Neuronal stem cell (in vitro differentiated cells): ENCODE measurements at places on chromosomes 2 and 18.

DNA sequence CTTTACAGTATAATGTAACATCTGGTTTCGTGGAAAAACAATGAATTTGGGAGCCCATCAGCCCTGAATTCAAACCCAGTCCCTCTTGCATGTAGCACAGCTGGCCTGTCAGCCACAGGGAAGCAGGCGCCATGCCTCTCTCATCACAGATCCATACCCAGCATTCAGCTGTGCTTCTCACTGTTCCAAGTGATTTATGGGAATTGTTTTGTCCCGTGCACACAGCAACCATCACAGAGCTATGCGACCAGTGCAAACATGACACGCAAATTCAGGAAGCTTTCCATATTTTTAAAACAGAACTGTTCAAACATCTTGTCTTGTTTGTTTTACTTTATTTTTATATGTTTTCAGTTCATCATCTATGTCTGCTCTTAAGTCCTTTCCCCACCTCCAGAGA is 496.1 kb downstream of the EIPR1 start:
- DNase-seq, result no peak

GRCh38 chr2:241924069-241924908 is 54.8 kb downstream of the RTP5 start:
- no peak for DNase-seq

DNA sequence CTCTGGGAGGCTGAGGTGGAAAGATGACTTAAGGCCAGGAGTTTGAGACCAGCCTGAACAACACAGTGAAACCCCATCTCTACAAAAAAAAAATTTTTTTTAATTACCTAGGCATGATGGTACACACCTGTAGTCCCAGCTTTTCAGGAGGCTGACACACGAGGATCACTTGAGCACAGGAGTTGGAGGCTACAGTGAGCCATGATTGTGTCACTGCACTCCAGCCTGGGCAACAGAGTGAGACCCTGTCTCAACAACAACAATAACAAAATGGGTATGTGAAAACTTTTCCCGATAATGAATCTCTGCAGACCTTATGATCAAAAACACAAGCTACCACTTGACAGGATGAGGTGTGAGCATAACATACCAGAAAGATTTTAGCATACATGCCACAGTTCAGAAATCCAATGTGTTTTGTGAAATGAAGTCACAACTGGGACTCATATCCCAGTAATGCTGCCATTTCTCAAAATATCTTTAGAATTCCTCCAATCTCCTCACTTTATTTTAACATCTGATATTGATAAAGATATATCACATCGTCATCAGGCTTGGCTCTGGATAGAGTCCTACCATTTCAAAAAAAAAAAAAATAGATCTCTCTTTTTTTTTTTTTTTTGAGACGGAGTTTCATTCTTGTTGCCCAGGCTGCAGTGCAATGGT is 74.0 kb upstream of the PELI1 start:
- no peak for DNase-seq

DNA sequence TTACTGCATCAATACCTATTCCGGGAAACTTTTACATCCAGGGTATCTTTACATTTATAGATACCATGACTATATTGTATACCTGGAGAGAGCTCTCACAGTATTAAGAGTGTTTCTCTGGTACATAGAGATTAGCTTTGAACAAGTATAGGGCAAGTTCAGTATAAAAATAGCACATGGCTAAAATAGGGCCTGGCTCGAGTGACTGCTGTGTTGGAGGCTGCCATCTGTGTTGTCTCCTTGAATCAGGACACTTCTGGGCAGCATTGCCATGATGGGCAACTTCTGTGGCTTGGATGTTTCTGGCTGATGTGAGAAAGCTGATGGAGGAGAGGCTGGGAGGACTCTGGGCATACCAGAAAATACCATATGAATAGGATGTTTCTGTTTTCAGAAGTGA is 18.7 kb downstream of the ARHGAP28 start:
- no peak for DNase-seq
